ENCODE measurements at places on chromosomes 4 and X.

GRCh38 chrX:103586314-103586646 is 965 bp downstream of the TCEAL4 start:
- no peak for DNase-seq

DNA sequence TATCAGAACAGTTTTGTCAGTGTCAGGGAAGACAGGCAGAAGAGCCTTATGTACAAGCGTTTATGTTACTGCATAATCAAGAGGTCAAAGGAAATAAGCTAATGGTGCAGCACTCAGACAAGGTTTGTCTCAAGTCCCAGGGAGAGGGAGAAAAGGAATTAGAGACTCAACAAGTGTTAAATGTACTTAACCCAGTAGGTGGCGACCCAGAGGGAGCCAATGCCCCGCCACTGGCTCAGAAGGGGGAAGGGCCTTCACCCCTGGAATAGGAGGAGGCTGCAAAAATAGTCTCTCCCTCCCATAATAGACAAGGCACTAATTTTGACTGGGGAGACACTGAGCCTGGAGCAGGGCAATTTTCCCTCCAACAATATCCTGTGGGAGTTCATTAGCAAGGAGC is 14.1 kb upstream of the PAPSS1 start:
- DNase-seq, result no peak

DNA sequence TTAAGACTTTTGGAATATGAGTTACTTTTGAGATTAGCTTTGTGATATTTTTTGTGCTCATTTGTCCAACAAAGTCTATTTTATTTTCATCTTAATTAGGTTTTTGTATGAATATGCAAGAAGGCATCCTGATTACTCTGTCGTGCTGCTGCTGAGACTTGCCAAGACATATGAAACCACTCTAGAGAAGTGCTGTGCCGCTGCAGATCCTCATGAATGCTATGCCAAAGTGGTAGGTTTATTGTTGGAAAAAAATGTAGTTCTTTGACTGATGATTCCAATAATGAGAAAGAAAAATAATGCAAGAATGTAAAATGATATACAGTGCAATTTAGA is 10.8 kb downstream of the ALB start:
- no peak for DNase-seq

GRCh38 chr4:182818926-182819730 is 98.1 kb downstream of the DCTD start:
- DNase-seq, result no peak

GRCh38 chr4:138184886-138185285 is 57.3 kb downstream of the SLC7A11 start:
- no peak for DNase-seq

DNA sequence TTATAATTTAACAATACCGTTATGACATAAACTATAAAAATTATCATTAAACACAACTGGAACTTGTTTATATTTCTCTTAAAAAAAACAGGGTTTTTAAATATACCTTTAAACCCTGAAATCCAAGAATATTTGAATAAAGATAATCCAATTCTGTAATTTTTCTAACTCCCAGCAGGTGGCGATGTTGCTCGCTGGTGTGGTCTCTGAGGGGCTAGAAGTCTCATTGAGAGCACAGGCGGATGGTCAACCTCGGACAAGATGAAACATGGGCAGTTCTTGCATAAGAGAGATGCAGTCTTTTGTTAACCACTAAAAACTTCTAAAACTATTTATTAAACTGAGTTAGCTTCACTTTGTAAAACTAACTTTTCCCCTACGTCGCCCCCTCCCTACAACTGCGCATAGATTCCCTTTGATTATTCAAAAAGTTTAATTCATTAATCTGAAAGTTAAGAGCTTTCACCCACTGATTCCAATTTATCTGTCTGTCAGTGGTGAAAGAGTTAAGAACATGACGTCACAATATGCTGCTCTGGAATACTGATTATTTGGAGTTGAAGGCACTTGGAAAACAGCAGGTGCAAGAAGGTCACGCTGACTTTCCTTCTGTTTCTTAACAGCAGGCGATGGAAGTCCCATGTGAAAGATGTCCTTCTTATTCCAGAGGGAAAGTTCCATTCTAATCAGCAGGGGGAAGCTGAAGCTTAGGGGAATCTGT is 29.5 kb downstream of the DMP1 start:
- DNase-seq, result peak; percentile 19

- no peak for DNase-seq
Observed at GRCh38 chr4:144666539-144667175, 20.7 kb downstream of the HHIP start.

DNA sequence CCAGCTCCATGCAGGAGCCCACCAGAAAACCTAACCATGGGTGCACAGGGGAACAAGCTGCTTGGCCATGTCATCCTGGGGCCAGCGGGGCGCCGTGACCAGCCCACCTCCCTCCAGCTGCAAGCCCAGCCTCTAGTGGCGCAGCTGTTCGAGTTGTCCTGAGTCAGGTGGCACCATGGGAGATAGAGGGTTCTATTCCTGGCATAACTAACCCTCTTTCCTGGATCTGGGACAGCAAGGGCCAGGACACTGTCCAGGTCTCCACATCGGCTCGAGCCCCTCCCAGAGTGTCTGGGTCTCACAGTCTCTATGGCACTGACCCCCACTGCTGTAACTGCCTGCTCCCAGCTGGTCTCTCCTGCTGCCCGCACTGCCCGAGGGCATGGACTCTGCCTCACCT is 16.7 kb downstream of the ABLIM2 start:
- DNase-seq, result no peak

GRCh38 chr4:150952167-150952845 is 62.8 kb downstream of the LRBA start:
- no peak for DNase-seq

- no peak for DNase-seq
Observed at GRCh38 chr4:99991741-99992140, 41.7 kb upstream of the H2AZ1 start.

DNA sequence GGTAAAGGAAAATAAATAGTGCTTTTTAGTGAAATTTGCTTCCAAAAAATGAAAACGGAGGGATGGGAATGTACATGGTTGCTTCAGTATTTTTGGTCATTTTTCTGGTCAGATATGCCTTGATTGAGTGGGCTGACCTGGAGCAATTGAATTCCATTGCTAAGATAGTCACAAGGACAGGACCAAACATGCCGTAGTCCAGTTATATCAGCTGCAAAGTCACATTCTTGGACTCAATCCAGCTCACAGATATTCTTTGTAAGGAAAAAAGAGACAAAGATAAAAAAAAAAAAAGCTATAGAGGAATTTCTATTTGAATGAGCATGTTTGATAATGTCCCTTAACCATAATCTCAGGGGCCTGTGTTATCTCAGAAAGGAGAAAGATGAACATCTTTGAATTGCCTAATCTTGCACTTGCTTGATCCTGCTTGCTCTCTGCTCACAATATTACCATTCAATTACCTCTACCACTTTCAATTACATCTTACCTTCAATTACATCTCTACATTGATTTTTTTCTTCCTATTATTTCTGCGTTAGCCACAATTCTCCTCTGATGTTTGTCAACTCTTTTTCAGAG is 75.4 kb upstream of the PACRGL start:
- no peak for DNase-seq

DNA sequence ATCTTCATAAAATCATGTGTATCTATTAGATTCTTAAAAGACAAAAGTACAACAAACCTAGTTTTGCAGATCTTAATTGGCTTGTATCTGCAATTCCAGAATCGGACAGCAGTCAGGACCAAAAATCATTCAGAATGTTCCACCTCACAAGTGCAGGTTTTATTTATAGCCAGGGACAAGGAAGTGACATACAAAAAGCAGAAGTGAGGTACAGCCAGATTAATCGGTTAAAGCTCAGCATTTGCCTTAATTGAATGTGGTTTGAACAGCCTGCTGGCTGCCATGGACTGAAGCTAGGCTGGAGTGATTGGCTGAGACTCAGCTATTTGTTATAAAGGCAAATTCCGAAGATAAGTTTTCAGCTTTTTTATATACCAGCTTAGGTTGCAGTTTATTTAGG is 932.6 kb downstream of the C4orf33 start:
- DNase-seq, result no peak

DNA sequence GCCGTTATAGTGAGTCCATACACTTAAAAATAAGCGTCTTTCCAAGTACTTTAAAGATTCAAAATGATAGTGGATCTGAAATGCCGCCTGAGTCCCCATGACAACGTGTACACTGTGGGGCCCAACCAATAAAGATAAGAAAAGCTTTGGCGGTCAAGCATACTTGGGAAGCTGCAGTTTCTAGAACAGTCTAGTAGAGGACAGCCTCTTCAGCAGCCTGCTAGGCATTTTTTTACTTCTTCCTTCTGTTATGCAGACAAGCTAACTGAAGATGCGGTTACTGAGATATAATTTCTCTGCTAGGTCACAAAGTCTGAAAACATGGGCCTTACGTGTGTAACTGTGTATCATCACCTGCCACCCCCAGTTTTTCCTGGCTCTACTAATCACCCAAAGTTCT is 402 bp upstream of the UPRT start:
- no peak for DNase-seq

- peak; percentile 22 for DNase-seq
Observed at GRCh38 chrX:41922431-41923151, 763 bp downstream of the CASK start.

- DNase-seq, result no peak
Observed at GRCh38 chr4:2059046-2059725, at the start of gene NAT8L. NAT8L (plus strand) TSS chr4:2059327; CDS start chr4:2059512, 185 bp downstream.

DNA sequence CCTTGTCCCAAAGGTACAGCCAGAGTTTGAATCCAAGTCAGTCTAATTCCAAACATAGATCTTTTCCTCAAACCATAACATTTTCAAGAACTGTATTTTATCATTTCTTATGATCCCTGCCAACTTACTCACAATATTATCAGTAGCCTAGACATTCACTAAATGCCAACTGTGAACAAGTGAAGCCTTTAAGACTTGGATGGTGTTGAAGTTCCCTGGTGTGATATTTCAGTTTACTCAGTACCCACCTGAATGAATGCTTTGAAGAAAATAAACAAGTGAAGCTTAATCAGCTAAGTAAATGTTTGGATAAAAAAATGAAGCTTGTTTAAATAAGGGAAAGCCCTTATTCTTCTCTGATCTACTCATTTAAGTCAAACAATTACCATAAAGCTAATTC is 1028.3 kb downstream of the DMD start:
- no peak for DNase-seq

DNA sequence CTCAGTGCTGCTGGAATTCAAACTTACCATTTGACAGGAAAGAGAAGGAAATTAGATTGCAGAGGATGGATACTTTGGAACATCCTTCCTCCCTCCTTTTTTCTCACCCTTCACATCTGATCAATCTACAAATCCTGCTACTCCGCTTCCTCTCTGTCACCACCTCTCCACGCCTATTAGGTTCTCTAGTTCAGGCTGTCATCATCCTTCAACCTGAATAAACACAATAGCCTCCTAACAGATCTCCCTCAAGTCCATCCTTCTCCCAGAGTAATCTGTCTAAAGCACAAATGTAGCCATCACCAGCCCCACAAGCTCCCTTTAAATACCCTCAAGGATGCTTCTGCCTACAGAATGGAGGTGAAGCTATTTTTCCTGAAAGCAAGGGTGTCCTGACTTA is 20.0 kb upstream of the SLAIN2 start:
- no peak for DNase-seq

- no peak for DNase-seq
Observed at GRCh38 chr4:79088946-79089691, 149.9 kb upstream of the PAQR3 start.

GRCh38 chr4:47746122-47746521 is 91.7 kb downstream of the CORIN start:
- DNase-seq, result no peak
